ENCODE measurements at places on chromosomes 5 and 9.

DNA sequence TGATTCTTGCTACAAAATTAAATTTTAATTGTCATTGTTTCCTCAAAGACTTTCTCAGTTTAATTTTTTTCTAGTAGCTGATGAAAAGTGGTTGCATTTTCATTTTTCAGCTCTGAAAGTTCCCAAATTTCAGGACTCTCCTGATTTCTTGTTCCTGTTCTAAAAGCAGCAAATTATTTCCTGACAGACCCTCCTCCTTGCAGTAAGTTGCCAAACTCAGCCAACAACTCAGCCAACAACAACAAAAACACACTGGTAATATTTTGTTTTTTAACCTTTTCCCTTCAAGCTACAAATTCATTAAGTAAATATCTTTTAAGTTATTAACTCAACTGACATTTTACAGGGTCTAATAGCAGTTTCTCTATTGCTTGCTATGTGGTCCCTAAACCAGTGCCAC is 487.8 kb upstream of the NUDT12 start:
- no peak for DNase-seq

GRCh38 chr9:121055642-121056143 is 5.6 kb upstream of the C5 start:
- DNase-seq: no peak

DNA sequence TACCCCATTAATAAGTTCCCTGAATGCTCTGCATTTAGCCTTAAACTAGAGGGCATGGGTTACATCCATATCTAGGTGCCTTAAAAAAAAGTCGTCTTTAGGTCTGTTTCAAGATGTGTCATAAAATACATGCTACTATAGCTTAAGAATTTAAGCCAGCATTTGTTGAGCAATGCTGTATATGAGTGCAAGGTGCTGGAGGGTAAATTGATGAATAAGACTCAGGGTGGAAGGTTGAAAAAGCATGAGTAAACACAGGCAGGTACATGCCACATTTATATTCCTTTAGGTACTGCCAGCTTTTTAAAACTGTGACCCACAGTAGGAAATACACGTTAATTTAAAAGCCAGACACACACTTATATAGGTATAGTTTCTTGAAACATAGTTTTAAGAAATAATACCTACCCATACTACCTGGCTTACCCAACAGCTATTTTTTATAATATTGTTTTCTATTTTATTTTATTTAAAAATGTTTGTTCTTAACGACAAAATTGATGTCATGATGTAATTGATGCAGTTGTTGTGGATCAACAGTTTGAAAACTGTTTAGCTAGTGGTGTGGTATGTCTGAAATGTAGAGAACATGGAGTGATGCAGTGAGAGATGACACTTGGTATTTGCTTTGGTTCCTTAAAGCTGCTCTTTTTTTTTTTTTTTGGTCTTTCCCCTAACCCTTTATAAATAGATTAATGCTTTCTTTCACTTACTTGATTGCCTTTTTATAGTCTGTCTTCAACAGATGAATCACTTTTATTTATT is 3.9 kb downstream of the HMGCR start:
- DNase-seq: no peak

DNA sequence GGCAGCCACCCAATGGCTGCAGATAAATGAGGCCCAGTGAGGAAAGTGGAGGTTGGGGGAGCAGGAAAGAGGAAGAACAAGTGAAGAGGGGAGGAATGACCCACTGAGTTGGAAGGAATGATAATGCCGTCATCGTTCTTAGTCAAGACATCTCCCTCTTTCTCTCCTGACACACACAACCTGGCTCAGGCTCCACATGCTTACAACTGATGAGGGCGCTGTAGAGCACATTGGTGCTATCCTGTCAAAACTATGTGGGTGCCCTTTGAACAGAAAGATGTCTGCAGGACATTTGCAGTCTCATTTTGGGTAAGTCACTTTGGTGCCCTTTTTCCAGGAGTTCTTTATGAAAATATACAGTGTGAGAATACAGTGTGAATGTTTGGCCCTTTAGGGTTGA is 5.9 kb downstream of the IFNW1 start:
- DNase-seq: no peak

GRCh38 chr9:20990867-20991266 is 40.6 kb downstream of the HACD4 start:
- DNase-seq: no peak

- DNase-seq: no peak
Measured at GRCh38 chr5:15587916-15588315, 87.9 kb downstream of the FBXL7 start.

Measured in effector CD4-positive, alpha-beta T cell (primary cell).